ENCODE measurements at places on chromosomes 5 and 9.

- no peak for DNase-seq
Measured at GRCh38 chr5:90747693-90748092, 189.1 kb downstream of the ADGRV1 start.

- DNase-seq, result no peak
Measured at GRCh38 chr5:141272906-141273305, 27.7 kb downstream of the PCDHB15 start.

GRCh38 chr5:39506211-39506610 is 81.4 kb upstream of the DAB2 start:
- DNase-seq, result no peak

DNA sequence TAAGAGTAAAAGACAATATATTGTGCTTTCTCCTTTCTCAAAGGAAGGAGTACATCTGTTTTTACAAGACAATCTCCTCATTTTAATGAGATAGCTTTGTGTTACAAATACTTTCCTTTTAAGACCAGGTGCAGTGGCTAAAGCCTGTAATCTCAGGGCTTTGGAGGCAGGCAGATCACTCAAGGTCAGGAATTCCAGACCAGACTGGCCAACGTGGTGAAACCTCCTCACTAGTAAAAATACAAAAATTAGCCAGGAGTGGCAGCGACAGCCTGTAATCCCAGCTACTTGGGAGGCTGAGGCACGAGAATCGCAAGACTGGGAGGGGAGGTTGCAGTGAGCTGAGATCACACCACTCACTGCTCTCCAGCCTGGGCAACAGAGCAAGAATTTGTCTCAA is 11.8 kb downstream of the TMEM161B start:
- DNase-seq, result no peak

- peak; percentile 2 for DNase-seq
Measured at GRCh38 chr5:171907725-171908343, 98.6 kb downstream of the FBXW11 start.

DNA sequence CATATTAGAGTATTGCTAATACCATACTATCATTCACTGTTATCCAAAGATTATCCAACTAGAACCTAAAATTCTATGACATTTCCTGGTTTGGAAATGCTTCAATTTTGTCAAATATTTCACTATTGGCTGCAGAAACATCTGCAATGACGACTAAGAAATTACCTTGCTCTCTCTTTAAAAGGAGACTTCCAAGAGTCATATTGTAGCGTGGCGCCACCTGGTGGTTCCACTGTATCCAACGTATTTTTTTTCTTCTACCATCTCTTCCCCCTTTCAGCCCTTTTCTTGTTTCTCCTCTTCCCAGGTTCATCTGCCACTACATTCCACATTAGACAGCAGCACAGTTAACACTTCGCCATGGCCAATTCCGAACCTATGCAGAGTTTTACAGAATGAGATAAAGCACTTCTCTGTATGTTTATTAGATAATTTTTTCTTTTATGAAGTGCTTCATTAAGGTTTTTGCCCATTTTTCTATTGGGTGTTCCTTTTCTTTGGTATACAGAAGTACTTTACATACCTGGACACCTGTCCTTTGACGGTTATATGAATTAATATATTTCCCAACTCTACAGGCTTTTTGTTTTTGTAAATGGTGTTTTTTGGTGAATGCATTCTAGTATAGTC is 153.5 kb downstream of the CDC42SE2 start:
- no peak for DNase-seq

- no peak for DNase-seq
Measured at GRCh38 chr9:136229096-136230065, 16.2 kb downstream of the QSOX2 start.

GRCh38 chr5:83925321-83925954 is 204.8 kb upstream of the HAPLN1 start:
- DNase-seq, result no peak

DNA sequence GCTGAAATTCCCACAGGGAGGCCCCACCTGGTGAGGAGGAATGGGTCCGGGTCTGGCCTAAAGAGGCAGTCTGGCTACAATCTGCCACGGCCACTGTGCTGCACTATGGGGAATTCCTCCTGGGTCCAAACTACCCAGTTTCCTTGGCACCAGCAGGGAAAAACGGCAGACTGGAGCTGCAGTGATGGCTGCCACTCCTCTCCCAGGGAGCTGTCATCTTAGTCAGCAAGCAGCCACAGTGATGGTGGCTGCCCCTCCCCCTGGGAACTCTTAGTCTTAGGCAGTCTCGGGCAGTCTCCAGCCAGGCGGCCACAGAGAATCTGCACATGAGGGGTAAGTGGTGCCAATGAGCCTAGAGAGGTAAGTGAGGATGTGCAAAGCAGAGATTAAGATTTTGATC is 205.8 kb downstream of the TMEM38B start:
- DNase-seq, result no peak

DNA sequence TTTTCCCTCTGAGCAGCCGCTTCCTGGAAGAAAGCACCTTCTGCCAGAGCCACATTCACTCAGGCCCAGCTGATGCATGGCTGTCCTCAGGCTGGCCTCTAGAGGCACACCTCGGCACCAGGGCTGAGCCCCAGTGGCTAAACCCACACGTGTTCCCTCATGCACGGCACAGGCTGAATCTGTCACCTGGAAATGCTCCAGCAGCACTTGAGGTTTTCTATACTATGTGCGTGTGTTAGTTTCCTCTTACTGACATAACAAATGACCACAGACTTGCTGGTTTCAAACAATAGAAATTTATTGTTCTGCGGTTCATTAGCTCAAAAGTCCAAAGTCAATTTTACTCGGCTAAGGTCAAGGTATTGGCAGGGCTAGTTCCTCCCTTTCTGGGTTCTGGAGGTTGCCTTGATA is 141.4 kb downstream of the LRRC70 start:
- DNase-seq, result peak; percentile 25

GRCh38 chr9:113526231-113526746 is 62.8 kb downstream of the RGS3 start:
- DNase-seq, result no peak

DNA sequence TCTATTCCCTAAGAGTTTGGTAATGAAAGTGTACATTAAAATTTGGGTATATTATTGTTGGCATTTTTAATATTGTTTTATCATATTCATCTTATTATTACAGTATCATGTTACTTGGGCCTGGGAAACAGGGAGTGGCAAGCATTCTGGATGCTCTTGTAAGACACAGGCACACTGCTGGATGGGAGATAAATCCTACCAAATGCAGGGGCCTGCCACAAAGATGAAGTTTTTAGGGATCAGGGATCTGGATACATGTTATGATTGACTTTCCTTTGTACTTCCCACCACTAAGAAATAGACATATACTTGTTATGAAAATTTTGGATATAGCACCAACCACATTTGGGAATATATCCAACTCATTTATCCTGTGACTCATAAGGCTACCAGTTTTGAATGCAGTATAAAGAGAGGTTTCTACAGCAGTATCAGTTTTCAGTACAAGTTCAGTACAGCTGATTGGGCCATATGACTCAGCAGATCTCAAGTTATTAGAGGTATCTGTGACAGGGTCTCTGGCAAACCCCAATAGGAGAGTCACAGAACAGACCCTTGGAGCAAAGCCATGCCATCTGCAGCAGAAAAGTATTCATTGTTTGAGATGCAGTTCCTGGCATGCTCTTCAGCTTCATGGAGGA is 360.1 kb downstream of the DMAC1 start:
- no peak for DNase-seq

DNA sequence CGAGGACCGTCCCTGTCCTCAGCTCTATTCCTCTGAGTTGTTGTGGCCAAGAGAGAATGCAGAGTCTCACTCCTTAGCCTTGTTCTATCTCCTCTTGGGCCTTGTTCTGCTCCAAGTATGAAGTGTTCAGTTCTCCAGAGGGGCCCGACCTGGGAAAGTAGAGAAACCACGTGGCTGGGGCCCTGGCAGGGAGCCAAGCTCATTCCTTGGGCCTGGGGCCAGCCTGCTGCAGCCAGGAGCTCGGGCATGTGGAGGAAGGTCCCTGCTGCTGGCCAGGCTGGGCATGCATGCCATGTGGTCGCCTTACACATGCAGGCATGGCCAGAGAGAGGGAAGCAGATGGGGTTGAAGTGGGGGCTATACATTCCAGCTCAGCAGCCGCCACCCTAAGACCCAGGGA is 60.7 kb downstream of the COL27A1 start:
- no peak for DNase-seq

DNA sequence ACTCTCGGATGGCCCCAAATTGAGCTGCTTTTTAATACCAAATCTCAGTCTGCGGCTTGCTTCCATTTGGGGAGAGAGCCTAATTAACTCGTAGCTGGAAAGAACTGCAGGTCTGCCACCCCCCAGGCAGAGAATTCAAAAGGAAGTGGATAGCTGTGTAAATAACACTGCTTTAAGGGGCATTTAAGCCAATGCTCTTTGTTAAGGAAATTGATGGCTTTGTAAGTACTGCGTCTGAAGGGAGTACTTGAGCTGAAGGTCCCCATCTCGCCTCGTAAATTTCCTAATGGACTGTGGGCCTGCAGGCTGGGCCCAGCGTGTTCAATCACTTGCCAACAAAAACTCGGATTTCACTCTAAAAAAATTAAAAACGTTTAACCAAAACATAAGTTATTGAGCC is 132.7 kb downstream of the PAPPA start:
- peak; percentile 80 for DNase-seq

DNA sequence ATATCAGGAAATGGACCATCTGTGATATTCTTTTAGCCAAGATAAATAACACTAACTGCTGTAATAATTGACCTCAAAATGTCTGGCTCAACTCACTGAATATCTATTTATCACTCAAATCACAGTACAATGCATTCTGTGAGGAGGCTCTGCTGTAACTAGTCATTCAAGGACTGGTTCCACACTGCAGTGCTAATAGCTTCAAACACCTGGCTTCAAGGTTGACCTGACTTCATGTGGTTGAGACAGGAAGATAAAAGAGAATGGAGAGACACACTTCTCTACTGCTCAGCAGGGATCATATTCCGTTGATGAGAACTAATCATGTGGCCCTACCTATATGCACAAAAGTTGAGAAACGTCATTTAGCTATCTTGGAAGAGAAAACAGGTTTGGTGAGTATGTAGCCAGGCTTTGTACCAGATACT is 3.4 kb upstream of the RHOBTB3 start:
- peak; percentile 25 for DNase-seq

GRCh38 chr5:143172739-143173138 is 230.7 kb downstream of the NR3C1 start:
- DNase-seq, result no peak

GRCh38 chr5:143105216-143105905 is 298.1 kb downstream of the NR3C1 start:
- no peak for DNase-seq

DNA sequence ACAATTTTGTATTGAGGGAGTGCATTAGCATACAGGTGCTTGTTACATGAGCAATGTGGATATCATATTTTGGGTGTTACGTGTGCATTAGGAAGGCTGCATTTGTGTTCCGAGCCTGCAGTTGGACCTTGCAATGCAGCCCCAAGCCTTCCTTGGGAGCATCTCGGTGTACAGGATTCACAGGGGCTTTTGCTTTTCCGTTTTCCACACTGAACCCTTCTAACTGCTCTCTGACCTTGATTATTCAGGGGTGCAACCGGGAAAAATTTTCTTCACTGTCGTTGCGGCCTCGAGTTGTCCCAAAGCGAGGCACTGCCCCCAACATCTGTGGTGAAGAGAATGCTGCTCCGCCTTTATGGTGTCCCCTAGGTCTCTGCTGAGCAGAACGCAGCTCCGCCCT is 80.1 kb upstream of the PLEKHG4B start:
- DNase-seq, result no peak

DNA sequence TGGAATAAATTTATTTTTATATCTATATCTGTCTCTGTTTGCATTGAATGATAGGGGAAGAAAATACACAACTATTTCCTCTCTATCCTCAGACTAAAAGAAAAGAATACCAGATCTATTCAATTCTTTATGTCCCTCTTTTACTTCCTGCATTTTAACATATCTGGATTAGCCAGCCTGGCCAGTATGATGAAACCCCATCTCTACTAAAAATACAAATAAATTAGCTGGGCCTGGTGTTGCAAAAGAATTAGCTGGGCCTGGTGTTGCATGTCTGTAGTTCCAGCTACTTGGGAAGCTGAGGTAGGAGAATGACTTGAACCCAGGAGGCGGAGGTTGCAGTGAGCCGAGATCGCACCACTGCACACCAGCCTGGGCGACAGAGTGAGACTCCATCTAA is 182.0 kb downstream of the LURAP1L start:
- DNase-seq, result no peak

- DNase-seq, result no peak
Measured at GRCh38 chr9:108845947-108846346, 9.8 kb downstream of the ACTL7B start.

DNA sequence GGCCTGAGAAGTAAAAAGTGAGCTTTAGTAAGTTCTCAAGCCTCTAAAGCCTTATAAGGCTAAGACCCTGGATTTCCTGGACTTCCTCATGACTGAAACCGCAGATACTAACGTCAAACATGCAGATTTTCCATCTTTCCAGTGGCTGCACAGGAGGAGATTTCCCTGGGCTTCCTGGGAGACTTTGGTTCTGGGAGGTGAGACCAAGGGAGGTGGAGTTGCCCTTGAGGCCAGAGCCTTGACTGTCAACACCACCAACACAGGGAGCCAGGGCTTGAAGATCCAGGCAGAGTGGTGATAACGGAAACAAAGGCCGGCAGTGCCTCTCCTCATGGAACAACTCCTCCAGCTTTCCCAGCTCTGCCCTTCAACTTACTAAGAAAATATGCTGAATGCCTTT is 144.7 kb upstream of the LRRTM2 start:
- no peak for DNase-seq

- DNase-seq, result no peak
Measured at GRCh38 chr9:18371141-18371540, 102.8 kb upstream of the ADAMTSL1 start.

GRCh38 chr5:110019119-110019518 is 329.4 kb downstream of the MAN2A1 start:
- no peak for DNase-seq

- no peak for DNase-seq
Measured at GRCh38 chr9:98983295-98984268, 39.9 kb downstream of the COL15A1 start.

DNA sequence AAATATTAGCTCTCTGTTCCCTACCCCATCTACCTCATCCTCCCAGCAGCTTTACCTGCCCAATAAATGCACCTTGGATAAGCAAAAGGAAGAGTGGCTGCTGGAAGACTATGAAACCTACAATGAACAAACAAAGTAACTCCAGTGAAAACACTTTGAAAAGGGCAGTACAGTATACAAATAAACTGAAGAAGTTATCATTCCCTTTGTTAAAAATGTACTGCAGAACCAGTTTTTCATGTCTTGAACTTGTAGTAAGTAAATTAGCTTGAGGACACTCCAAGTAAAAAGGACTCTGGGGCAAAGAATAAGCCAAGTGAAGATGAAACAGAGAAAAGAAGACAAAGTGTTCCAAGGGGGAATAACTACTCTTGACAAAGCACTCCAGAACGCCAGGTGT is 457.1 kb downstream of the DTWD2 start:
- no peak for DNase-seq

DNA sequence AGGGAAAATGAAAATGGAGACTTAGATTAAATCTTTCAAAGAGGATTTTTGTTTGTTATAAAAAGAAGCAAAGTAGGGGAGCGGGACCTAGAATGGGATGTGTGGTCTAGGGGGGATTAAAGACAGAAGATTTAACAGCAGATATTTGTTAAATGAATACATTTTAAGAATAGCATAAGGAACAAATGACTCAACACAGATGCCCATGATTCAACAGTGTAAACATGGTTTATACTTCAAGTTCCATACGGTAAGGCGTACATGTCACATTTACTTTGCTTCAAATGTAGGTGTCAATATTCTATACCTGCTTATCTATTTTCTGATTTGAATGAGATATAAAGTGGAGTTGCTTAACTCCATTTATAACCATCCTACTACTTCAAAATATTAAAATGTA is 1.5 kb downstream of the TICAM2 start:
- DNase-seq, result no peak

Data from DMS153 (cell line).